ENCODE measurements at places on chromosomes 6 and 20. TPM values are rescaled to one million over a fixed set of nuclear protein-coding genes. Genes with fewer than 3 reads are reported as not detected.

Gene SCRT2
- not detected for total RNA-seq

DNA sequence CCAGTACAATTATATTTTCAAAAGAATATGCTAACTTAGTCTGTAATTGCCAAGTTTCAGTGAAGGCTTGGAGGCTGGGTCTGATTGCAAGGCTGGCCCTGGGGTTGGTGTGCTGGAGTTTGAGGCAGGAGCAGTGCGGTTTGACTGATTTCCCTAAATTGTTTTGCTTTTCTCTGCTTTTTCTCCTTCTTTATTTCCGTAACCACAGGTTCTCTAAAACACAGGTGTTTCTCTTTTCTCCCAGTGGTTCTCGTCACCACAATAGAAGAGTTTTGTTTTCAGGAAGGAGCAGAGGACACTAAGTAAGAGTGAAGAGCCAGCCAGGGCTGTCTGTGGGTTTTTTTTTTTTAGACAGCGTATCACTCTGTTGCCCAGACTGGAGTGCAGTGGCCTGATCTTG lies 8.2 kb upstream of the SNX9 start:
- DNase-seq = no peak

Gene C20orf202
- 0.19 TPM for total RNA-seq

Gene PRDM13
- total RNA-seq = not detected

Gene ADGB
- 0.57 TPM for total RNA-seq

GRCh38 chr6:119076576-119077390 lies 1.7 kb downstream of the FAM184A start:
- DNase-seq = no peak

DNA sequence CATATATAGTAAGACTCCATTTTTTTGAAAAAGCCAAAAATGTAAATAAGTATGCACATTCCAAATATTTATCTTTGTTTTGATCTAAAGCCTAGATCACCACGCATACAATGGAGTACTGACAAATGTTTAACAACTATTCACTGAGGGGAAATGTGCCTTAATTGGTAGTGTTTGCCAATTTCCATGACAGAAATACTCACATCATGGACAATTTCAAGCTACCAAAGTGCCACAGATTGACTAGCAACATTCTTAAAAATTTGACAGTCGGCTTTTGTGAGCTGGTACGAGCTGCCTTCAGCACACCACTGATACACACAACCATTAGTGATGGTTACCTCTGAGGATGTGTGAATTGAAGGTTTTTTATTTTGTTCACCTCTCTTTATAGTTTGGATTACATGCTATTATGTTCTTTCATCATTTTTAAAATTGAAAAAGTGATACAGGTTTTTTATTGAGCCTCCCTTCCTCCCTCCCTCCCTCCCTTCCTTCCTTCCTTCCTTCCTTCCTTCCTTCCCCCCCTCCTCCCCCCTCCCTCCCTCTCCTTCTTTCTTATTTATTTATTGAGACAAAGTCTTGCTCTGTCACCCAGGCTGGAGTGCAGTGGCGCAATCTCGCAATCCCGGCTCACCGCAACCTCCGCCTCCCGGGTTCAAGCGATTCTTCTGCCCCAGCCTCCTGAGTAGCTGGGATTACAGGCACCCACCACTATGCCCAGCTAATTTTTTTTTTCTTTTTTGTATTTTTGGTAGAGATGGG lies 19.2 kb downstream of the SMPDL3A start:
- no peak for DNase-seq

- DNase-seq = no peak
Observed at GRCh38 chr20:53582574-53583351, 10.9 kb downstream of the ZNF217 start.

DNA sequence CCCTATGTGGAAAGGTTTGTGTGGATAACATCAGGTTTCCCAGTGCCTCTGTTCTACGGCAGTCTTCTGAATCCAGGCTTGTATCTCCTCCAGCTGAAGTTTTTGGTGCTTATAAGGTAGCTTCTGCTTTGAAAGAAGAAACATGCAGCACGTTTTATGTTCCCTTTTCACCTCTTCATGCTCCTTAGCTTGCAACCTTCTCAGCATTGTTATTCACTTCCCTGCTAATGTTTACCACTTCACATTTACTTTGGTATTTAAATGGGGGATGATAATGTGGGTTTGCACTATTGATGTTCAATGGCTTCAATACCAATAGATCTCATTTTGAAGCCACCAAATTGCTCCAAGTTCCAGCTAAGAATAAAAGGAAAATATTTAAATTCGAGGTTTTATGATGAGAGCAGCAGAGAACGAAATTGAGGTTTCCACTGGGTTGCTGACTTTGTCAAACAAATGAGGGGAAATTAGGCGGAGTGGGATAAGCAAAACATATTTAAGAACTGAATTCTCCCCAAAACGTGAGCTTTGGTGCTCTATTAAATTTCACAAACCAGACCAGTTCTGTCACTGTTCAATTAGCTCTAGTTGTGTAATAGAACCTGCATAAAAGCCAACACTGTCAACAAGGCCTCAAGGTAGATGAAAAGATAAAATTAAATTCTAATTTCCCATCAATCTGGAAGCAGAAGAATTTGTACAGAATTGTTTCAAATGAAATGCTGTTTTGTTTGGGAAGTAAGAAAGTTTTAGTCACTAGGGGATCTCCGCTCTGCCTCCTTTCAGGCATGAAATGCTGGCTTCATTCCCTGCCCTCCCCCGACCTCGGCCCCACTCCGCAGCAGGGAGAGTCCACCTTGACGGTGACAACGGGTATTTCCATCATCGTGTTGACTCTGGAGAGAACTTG lies 1.4 kb downstream of the IL22RA2 start:
- DNase-seq = no peak

- no peak for DNase-seq
Observed at GRCh38 chr6:157721426-157721825, 101.6 kb upstream of the SNX9 start.

DNA sequence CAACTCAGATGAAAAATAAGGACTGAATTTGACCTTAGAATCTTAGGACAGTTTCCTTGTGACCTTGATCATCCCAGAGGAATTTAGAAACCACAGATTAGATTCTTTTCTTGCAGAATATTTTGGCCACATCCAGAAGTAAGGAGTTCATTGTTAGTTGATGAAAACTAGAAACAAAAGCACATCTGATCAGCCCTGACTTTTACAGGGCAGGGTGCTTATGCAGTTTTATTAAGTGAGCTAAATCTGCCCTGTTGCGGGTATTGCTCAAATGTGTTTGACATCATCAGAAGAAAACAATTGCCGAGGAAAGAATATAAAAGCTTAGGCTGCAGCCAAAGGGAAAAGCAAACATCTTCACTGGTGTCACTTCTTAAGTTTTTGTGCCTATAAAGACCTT lies 100.8 kb downstream of the MTFR2 start:
- no peak for DNase-seq

Gene ENTPD6
- 120 TPM for total RNA-seq

DNA sequence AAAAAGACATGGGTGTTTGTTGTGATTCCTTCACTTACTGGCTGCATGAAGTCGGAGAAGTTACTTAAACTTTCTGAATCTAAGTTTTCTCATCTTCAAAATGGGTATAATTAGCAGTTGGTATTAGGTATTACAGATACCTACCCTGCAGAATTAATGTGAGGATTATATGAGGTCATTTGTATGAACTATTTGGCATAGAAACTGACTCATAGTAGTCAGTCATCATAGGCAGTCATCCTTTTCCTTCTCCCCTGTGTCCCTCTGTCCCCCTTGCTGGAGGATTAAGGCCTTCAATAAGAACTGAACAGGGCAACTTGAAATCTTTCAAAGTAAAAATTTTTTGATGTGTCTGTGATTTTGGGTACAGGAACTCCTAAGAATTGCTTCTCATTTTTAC lies 26.3 kb downstream of the RALGAPB start:
- no peak for DNase-seq

DNA sequence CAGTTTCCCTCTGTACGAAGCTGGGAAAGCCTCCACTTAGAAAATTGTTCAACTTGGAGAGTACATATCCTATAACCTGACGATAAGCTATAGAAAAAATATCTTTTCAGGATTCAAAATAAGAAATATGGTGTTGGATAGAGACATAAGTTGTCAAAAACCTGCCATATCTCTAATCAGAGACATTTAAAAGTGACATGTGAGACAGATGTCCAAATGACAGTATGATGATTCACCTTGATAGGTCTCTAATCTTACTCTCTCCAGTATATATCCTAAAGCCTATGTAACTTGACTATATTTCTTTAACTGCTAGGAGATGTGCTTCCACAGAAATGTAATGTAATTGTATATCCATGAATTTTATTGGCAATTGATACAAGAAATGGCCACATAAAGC lies 932.4 kb upstream of the MAN1A1 start:
- no peak for DNase-seq

- no peak for DNase-seq
Observed at GRCh38 chr20:56627122-56628014, 1.7 kb upstream of the TFAP2C start.

Gene KIF25
- total RNA-seq = not detected

Data from colonic mucosa (tissue), 4 donors.